ENCODE measurements at places on chromosomes 6 and 20. TPM values are rescaled to one million over a fixed set of nuclear protein-coding genes. Genes with fewer than 3 reads are reported as not detected.

DNA sequence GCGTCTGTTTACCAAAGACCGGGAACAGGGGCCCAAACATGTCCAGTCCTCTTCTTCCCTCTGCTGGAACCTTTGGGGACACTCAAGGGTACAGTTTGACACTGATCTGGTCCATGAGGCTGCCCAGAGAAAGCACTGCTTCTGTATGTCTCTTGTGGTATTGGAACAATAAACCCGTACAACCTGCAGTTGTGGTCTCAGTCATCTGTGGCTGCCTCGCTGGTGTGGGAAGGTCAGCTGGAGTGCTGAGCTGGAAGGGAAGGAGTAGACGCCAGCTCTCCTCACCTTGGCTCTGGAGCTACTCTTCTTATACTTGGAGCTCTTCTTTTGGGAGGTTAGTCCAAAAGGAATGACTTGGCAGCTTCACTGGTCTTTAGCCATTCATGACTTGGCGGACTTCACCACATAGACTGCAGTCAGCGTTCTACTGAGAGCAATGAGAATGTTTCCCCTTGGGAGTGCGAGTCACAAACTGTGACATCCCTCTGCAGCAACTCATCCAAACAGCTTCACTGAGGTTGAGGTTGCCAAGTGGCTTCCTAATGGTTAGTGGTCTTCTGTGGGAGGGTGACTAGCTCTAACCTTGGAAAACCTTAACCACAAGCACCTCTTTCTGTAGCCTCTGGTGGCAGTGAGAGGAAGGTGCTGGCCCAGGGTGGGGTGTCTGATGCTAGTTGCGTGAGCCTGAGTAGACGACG is 81.2 kb downstream of the ASXL1 start:
- no peak for DNase-seq

- no peak for DNase-seq
Measured at GRCh38 chr6:26657256-26657655, 2.3 kb downstream of the ZNF322 start.

DNA sequence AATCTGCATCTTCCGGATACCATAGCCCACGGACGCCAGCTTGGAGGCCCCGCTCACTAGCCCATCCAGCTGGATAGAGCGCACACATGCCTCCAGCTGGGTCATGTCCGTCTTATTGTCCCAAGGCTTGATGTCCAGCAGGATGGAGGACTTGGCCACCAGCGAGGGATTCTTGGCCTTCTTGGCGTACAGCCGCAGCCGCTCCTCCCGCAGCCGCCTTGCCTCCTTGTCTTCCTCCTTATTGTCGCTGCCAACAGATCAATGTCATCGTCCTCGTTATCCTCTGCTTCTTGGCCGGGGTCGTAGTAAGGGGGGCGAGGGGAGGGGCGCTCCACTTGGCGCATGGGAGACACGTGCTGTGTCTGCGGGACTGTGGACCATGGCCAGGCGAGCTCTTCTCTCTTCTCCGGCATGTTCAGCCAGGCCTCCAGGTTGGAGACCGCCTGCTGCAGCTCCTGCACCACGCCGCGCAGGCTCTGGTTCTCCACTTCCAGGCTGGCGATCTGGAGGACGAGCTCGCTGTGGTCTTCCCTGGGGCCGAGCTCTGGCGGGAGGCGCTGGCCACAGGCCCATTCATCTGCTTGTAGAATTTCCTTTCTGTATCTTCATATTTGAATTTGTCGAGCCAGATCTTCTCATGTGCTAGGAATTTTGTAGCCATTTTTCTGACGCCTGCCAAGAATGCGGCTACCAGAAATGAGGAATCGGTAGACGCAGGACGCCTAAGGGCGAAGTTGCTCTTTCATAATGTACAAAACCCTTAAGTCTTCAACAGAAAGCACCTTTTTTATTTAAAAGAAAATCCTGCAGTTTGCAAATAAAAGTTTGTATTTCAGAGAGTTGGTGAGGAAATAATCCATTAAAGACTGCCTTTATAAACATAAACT is 60.1 kb upstream of the PTPRK start:
- DNase-seq = no peak

DNA sequence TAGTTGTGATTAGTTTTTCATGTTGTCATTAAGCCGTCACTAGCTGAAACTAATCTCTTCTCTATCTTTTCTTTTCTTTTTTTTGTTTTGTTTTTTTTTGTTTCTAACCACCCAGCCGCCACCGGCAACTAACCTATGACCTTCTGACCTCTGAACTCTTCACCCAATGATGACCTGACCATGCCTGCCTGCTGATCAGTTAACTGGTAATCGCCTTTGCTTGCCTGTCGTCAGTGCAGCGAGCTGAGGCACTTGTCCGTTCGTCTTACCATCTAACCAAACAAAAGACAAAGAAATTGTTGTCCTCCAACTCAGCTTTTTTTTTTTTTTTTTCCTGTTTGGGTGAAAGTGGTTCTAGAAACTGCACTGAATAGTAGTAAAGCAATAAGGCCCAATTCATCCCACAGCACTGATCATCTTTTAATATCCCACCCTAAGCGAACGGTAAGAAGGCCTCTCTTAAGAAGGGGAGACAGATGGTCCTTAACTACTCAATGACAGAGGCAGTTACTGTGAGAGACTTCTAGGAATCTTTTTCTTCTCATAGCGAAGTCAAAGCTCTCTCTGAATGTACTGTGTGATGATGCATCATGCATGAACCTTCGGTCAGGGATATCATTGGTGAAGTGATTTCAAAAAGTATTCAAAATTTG is 156.2 kb downstream of the QKI start:
- no peak for DNase-seq

DNA sequence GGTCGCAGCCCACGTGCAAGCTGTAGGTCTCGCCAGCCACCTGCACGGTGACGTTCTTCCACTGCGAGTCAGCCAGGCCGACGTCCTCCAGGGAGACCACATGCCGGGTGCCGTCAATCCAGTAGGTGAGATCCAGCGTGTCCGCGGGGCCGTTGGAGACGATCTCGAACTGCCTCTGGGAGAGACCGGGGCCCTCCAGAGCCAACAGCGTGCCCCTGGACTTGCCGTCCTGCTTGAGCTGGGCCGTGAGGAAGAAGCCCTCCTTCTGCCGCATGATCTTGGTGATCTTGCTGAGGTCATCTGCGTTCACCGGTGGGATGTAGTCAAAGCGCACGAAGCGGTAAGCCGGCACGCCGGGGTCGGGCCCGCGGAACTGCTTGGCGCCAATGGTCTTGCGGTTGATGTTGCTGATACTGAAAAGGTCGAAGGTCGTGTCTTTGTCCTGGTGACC is 5.1 kb downstream of the THBS2 start:
- DNase-seq = no peak

DNA sequence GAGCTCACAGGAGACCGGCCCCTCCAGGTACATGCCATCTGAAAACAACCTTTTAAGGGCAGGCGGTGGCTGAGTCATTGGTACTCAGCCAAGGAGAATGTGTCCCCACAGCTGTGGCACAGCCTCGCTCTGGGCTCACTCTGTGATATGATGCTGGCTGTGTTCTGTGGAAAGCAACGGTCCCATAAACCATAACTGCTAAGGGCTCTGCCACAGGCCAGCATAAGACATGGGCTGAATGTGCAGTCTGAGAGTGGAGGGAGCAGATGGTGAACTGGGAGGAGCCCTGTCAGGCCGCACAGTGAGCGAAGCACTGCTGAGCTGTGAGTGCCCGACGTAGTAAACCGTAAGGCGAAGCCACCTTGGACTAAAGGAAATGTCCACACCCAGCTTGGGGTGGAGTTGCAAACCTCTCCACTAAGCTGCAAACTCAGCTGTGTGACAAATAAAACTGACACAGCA is 375.8 kb downstream of the THBS2 start:
- DNase-seq = no peak

- no peak for DNase-seq
Measured at GRCh38 chr6:18177286-18177965, 22.2 kb downstream of the KDM1B start.

GRCh38 chr6:43231735-43232450 is 2.6 kb upstream of the DNPH1 start:
- DNase-seq = no peak

- DNase-seq = no peak
Measured at GRCh38 chr20:64116541-64117431, 9.4 kb upstream of the NPBWR2 start.

- DNase-seq = no peak
Measured at GRCh38 chr20:288956-289692, 1.4 kb downstream of the C20orf96 start.

- DNase-seq = no peak
Measured at GRCh38 chr6:161273274-161273751, 548 bp downstream of the AGPAT4 start.

GRCh38 chr6:75290136-75290945 is 5.7 kb upstream of the TMEM30A start:
- DNase-seq = no peak

- DNase-seq = no peak
Measured at GRCh38 chr20:36128463-36129159, 25.9 kb upstream of the EPB41L1 start.

DNA sequence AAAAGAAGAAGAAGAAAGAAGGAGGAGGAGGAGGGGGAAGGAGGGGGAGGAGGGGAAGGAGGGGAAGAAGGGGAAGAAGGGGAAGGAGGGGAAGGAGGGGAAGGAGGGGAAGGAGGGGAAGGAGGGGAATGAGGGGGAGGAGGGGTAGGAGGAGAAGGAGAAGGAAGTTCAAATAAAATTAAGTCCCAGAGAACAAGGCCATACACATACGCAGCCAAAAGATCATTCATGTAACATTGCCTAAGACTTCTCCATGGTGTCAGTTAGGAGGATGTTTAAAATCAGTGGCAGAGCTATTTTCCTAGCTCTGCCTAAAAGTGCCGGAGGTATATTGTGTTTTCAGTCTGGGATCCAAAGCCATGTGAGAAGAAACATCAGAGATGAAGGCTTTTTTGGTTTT is 75.8 kb downstream of the PLCB4 start:
- no peak for DNase-seq

DNA sequence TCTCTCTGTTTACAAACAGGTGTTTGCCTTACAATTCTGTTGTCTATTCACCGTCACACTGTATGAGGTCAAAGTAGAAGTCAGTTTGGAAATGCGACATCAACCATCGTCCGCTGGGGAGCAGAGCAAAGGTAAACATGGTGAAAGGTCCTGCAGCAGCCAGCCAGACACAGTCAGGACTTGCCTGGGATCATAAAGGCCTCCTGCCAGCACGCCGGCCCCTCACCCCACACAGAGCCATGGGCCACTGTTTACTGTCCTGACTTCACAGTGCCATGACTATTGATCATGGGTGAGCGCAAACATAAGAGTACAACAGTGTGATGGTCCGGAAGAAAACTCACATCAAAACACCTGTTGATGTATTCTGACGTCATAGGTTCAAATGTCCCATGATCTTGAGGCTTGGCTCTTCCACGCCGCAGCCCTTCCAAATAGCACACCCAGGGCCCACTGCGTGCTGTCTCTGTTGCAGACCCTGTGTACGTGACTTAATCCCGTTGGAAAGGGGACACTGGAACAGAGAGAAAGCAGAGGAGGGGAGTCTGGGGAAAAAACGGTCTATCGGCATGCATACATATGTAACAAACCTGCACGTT is 16.9 kb upstream of the PPP1R3G start:
- no peak for DNase-seq

GRCh38 chr6:14260839-14261238 is 143.3 kb downstream of the CD83 start:
- no peak for DNase-seq

GRCh38 chr20:9052136-9052535 is 16.8 kb upstream of the PLCB4 start:
- no peak for DNase-seq

GRCh38 chr6:25302677-25303128 is 23.5 kb downstream of the CARMIL1 start:
- no peak for DNase-seq

DNA sequence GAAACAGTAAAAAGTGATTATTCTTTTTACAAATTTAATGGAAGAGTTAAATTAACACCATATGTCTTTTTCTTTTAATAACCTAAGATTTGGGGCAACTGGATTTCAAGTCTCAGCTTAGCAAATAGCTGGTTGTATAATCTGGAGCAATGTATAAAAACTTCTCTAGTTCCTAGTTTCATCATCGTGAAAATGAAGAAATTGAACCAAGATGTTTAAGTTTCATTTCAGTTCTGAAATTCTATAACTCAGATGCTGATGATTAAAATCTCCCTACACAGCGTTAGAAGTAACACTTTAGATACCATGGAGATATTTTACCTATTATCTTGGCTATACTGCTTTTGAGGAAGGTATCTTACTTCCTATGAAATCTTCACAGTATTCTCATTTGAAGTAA is 252.0 kb downstream of the KIF16B start:
- DNase-seq = no peak

GRCh38 chr20:44495257-44495656 is 19.6 kb downstream of the TTPAL start:
- no peak for DNase-seq

DNA sequence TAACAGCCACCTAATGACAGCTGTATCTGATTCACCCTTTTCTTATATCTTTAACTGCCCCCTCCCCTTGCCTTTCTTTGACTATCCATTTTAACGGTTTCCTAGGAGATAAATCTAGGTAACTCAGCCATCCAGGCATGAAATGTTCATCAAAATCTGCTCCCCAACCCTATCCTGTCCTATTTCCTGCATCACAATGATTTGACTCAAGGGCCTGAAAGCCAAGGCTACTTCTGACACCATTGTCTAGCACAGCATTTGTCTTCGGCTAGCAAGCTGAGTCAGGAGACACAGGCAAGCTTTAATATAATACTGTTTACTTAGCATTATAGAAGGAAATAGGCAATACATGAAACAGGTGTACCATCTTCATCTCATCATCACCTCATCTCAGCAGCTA is 31.6 kb upstream of the MANEA start:
- DNase-seq = no peak

GRCh38 chr6:169501128-169501527 is 200.7 kb downstream of the WDR27 start:
- no peak for DNase-seq

- DNase-seq = no peak
Measured at GRCh38 chr6:142241061-142241460, 60.7 kb upstream of the ADGRG6 start.

Gene TPBG
- total RNA-seq = 10.9 TPM

Gene KIF6
- not detected for total RNA-seq

Gene MAS1
- not detected for total RNA-seq

Gene COMMD7
- total RNA-seq = 18.7 TPM

Gene DACT2
- total RNA-seq = 4.9 TPM

Gene TLDC2
- not detected for total RNA-seq

Gene PRSS16
- 10.9 TPM for total RNA-seq

Gene SLC52A3
- 1.3 TPM for total RNA-seq

Gene MRAP2
- total RNA-seq = 2.3 TPM

Gene RNF144B
- total RNA-seq = 5.4 TPM

Gene GNMT
- total RNA-seq = 67.2 TPM

Data from body of pancreas (tissue), 4 donors.